NCI-H460 (cell line): ENCODE measurements at places on chromosomes 12 and 14.

DNA sequence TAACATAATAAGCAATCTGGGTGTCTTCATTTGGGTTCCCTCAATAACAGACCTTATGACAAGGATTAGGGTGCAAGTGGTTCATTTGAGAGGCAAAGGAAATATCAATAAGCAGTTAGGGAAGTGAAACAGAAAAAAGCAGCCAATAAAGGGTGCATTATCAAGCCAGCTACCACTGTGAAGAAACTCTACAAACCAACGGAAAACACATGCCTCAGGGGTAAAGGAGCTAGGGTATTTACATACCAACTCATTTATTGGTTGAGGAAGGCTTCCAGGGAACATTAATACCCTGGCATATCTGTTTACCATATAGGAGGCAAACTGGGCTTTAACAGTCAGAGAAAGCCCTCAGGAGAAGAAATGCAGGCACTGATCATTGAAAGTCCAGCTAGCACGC is 22.7 kb upstream of the IFNG-AS1 start:
- no peak for DNase-seq

DNA sequence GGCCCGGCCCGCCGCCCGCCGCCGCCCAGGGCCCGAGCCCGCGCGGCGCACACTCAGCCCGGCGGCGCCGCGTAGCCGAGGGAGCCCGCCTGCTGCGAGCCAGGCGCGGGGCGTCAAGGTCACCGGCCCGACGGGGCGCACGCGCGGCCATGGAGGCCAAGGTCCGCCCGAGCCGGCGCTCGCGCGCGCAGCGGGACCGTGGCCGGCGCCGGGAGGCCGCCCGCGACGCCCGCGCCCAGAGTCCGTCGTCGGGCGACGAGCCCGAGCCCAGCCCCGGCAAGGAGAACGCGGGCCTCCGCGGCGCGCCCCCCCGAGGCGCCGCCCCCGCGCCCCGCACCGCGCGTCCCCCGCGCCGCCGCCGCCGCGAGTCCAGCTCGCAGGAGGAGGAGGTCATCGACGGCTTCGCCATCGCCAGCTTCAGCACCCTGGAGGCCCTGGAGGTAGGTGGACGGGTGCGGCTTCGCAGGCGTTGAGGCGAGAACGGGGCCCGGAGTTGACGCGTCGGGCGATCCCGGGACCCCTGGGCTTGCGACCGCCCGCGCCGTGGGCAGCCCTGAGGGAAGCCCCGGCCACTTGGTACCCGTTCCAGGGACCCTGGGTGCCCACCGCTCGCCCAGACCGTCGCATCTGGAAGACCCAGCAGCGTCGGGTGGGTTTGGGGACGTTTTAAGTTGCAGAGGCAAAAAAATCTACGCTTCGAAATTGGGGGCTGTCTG is 629 bp downstream of the FBRSL1 start:
- no peak for DNase-seq

DNA sequence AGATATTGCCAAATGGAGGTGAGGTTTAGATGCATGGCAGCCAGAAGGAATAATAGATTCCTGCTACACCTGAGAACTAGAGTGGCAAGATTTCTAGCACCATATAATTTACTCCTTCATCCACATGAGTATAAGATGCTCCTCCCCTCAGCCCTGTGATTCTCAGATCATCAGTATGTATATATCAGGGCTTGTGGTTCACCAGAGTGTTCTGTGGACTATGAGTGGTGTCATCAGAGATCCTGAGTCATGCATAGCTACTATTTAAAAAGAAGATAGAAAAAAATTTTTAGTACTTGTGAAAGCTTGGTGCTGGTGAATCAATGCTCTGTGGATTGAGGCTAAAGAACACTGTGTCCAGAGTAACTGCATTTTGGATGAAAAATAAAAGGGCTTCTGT is 285.9 kb downstream of the BMP4 start:
- DNase-seq, result no peak

- no peak for DNase-seq
Observed at GRCh38 chr12:14284184-14284722, 81.2 kb upstream of the ATF7IP start.

DNA sequence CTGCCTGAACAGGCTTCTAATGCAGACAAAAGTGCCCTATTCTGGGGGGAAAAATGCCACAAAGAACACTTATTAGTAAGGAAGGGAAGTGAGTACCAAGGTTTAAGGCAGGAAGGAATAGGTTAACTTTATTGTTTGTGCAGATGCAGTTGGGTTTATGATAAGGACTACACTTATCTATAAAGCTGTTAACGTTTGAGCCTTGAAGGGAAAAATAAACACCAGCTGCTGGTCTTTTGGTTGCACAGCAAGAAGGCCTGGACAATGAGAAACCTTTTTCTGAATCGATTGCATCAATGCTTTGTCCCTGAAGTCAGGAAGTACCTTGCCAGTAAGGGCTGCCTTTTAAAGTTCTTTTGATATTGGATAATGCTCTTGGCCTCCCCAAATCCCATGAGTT is 407.8 kb downstream of the ATP23 start:
- no peak for DNase-seq
